ENCODE measurements at places on chromosomes 4 and X. TPM values are rescaled to one million over a fixed set of nuclear protein-coding genes. Genes with fewer than 3 reads are reported as not detected.
A peak's percentile ranks its signal among the peaks of the same experiment; 100 is the strongest.

DNA sequence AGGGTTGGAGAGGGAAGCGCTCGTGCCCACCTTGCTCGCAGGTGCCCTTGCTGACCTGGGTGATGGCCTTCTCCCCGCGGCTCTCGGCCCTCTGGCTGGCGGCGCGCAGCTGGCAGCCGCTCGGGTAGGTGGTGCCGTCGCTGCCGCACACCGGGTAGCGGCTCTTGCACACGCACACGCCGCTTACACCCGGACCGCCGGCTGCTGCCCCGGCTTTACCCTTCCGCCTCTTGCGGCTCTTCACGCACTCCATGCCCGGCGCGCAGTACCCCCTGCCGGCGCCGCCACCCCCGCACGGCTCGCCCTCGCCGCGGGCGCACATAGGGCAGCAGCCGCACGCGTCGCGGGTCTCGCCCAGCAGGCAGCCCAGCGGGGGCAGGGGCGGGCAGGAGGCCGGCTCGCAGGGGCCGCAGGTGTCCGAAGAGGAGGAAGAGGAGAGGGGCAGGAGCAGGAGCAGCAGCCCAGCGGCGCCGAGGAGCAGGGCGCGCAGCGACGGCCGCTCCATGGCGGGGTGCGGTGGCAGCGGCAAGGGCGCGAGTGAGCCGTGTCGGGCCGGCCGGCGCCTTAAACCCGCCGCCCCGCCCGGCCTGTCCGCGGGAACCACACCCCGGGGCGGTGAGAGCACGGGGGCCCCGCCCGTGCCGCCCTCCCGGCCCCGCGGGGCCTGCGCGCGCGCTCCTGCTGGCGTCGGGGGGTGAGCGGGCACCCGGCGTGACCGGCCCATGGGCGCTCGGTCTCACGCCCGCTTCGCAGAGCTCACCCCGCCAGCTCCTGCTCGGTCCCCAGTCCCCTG is at the start of gene IGFBP7:
IGFBP7 (minus strand) TSS at position 539 of the 793 bp plus-strand sequence; CDS start at position 505, 34 bp downstream.
- DNase-seq = no peak

- DNase-seq = no peak
Measured at GRCh38 chr4:131509521-131509920, 1639.6 kb upstream of the PCDH10 start.

AMTN gene
- total RNA-seq = 29.6 TPM

DNA sequence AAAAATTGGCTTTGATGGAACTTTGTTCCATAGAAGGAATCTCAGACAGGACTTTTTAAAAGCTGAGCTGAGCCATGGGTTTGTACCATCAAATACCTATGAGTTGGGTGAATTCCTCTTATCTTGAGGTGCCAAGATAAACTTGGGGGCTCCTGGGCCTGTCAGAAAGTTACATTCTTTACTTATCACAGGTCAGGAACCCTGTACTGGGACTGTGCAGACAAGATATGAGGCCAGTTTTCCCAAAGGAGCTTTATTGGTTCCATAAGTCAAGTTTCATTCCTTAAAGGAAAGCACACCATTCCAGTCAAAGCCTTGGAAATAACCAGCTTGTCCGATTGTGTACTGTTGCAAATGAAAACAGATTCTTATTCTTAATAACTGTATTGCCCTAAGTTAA is 72.4 kb upstream of the PACRGL start:
- no peak for DNase-seq

DNA sequence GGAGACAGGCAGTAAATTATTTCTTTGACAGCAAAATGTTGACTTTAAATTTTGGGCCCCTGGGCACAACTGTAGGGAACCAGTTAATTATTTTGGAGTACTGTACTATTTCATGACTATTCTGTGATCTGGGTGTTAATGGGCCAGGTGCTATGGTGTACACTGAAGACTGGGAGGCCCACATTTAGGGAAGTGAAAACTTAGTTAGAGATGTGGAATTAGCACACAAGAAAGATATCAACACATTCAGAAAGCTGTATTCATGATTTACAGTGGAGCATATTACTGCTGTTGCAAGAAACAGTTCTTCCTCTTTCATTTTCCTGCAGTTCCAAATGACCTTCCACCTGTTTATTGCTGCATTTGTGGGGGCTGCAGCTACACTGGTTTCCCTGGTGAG is 12.4 kb downstream of the PLP1 start:
- DNase-seq = no peak

DNA sequence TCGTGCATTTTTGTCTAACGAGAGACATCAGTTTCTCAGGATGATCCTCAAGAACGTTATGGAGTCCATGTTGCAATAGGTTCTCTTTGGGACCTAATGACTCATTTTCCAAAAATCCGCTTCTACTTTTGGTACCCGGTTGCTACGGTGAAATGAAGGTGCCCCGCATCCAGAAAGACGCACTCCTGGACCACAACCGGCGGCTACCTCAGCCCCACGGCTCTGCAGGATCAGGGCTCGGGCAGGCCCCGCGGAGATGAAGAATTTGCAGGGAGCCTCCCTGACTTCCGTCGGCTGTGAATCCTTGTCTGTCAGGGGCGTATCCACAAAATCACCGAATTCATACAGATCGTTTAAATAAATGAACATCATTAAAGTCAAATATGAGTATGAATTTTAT is 15.6 kb downstream of the GTPBP6 start:
- no peak for DNase-seq

DNA sequence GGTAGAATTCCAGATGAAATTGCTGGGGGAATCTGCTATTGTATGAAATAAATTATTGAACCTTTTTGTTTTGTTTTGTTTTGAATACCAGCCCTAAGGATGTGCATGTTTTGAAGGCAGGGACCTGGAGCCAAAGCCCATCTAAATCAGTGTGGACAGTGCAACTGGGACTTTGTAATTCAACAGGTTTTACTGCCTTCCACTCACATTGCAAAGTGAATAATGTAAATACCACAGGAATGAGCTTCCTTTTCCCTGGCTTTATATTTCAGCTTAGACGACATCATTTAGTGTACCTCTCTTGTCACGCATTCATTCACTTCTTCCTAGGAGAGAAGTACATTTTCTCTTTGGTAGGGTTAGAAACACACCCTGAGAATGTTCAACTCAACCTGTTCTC is 795.0 kb downstream of the CENPC start:
- DNase-seq = no peak

DNA sequence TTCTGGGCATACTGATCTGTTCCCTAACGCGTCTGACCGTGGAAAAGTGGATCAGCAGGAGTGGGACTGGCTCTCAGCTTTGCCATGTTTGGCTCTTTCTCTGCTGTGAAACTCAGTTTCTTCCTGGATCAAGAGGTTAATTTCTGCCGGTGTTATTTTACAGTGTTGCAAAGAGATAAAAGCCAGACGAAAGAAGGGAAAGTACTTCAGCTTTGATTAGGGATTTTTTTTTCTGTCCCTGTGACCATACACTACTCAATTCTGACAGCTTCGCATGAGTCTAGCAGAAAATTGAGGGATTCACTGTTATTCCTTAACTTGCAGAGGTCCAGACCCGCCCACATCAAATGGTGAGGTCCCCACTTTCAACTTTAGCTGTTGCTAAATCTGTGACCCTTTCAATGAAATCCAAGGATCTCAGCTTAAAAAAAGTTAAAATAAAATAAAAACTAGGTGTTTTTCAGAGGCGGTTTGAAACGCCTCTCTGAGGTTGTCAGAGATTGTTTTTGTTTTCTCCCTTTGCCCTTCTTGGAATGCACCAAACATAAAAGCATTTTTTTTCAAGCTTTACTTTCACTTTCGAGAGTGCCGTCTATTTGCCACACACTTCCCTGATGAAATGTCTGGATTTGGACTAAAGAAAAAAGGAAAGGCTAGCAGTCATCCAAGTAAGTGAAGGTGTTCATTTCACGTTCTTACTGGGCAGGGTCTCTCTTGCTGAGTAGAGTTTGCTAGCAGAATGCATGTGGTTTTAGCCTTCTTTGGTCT is at the start of gene TLR3:
TLR3 (plus strand) TSS at position 576 of the 768 bp plus-strand sequence. CDS start 7,464 bp downstream, outside the sequence.
- DNase-seq = peak; percentile 13

DNA sequence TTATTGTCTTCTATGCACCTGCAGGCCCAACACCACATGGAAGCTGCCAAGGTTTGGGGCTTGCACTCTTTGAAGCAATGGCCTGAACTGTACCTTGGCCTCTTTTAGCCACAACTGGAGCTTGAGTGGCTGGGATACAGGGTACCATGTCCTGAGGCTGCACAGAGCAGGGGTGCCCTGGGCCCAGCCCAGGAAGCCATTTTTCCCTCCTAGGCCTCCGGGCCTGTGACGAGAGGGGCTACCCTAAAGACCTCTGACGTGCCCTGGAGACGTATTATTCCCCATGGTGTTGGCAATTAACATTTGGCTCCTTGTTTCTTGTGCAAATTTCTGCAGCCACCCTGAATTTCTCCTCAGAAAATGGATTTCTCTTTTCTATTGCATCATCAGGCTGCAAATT is 519.9 kb upstream of the MAGEB18 start:
- DNase-seq = no peak

FOXR2 gene
- 0.07 TPM for total RNA-seq

ZNF81 gene
- 4.0 TPM for total RNA-seq

- DNase-seq = no peak
Measured at GRCh38 chr4:30903502-30904214, 183.5 kb downstream of the PCDH7 start.

DNA sequence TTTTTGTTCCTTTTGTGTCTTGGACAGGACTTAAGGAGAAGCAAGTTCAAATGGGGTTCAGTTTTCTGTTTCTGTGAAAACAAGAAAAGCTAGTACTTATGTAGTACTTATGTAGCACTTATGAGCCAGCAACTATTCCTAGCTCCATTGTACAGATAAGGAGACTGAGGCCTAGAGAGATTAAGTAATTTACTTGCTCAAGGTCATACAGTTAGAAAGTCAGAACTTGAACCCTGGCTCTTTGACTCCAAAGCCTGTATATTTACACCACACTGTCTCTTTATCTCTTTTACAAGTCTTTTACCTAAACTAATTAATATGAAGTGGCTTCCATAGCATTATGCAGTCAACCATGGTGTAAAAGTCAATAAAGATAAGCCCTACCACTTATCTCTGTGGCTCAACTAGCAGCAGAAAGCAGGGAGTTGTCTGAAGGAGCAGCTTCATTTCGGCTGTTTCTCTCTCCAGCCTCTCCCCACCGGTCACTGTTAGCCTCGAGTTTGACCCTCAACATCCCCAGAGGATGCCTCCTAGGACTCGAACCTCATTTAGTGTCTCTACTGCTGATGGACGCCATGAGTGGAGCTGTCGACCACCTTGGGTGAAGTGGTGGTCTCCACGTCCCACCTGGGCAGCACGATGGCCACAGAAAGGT is 209.9 kb downstream of the SHROOM3 start:
- DNase-seq = no peak

CWH43 gene
- total RNA-seq = not detected

TSC22D3 gene
- 7.7 TPM for total RNA-seq

DNA sequence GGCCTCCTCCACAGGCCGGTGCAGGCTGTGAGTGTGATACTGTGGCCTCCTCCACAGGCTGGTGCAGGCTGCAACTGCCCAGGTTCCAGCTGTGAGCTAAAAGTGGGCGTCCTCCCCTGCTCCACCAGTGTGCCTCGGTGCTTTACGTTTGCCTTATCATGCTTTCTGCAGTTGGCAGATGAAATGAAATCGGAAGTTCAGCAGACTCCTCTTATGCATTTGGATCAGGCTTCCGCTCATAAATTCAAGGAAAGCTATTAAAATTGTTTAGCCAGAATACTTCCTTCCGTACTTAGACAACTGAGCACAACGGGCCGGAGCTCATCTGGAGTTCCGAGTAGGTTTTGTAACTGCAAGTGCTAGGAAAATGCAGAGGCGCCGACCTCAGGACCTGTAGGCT is 12.0 kb downstream of the CYP4V2 start:
- no peak for DNase-seq

GRCh38 chrX:118864063-118864635 is 40.5 kb downstream of the ZCCHC12 start:
- no peak for DNase-seq
